HAP-1 (cell line): ENCODE measurements at places on chromosomes 2 and 18.

GRCh38 chr2:39437522-39438296 lies 624 bp upstream of the MAP4K3 start:
- DNase-seq, result peak; percentile 71

GRCh38 chr2:198456418-198456817 lies 652.0 kb downstream of the PLCL1 start:
- no peak for DNase-seq

DNA sequence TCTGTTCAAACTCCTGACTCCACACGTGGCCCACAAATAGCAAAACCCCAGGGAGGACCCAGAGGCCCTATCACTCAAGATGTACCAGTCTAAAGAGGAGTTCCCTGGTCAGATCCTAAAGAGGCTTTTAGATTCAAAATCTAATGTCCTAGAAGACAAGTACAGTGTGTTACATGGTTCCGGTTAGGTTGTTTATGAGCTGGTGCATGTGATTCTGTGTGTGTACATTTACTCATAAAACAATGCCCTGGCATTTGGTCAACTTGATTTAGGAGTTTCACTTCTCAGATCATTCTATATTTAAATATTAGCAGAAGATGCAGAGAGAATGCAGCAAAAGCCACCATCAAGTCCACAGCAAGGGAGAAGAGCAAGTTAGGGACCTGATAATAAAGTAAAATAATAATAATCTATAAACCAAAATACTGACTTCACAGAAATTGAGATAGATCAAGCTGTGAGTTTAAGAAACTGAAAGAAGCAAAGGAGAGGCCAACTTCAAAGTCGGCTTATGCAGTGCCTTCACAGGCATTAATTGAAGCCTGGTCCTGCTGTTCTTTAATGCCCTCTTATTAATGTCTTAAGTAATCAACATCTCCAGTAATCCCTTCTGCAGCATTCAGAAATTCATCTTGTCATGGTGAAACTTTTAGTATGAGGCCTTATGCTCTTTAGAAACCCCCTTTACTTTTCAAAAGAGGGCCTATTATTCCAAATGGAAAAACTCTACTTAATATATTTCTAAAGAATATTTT lies 4.2 kb upstream of the AP1S3 start:
- DNase-seq, result no peak

DNA sequence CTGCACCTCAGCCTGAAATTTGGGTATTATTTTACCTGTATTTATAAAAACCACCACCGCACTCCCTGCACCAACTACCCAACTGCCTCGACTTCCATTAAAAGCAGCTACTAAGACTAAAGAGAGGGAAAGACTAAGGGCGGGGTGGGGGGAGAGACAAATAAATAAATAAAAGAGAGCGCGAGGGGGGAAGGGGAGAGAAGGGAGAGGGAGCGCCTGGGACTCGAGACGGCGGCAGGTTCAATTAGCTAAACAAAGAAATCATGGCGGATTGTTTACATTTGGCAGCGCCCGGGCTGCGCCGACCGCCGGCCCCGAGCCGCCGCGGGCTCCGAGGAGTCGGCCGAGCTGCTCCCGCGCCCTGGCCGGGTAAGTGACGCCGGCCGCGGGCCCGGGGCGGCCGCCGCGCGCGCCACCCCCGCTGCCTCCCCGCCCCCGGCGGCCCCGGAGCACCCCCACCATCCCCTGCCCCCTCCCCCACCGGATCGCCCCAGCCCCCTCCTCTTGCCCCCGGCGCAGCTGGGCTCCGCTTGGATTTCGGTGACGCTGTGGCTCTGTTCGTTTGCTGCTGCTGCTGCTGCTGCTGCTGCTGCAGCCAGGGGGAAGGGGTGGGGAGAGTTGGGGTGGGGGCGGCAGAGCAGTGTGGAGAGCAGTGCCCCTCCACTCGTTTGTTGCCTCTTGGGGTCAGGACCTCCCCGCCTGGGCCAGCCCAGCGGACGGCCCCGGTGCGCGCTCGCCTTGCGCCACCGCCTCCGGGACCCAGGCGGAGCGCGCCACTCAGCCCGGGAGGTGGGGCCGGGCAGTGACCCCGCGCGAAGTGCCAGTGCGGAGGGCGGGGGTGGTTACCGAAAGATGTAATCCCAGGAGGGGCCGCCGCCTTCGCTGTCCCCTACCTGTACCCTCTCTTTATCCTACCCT lies 187.2 kb upstream of the FANCL start:
- peak; percentile 58 for DNase-seq

DNA sequence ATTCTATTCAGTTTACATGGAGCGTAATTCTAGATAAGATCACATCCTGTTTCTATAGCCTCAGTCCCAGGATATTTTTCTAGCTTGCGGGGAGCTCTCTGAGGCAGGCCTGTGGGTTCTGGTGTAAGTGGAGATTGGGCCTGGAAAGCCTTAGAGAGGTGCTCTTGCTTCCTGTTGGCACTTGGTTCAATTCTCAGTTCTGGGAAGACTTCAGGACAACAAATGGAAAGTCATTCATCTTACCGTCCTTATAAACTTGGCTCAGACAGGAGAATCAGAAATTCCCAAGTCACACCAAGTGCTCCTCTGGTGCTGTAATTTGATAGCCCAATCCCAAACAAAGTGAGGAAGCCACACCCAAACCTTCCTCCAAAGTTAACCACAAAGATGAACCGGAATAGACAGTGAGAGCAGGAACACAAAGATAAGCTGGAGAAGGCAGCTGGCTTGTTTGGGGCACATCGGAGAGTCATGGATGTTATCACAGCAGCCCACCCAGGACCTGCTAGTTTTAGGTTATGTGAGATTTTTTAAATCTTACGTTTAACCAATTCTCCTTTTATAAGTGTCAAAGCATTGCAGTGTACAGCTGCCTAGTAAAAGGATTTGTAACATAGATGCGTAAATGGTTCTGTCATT lies 144.3 kb upstream of the MAP3K20 start:
- peak; percentile 75 for DNase-seq

DNA sequence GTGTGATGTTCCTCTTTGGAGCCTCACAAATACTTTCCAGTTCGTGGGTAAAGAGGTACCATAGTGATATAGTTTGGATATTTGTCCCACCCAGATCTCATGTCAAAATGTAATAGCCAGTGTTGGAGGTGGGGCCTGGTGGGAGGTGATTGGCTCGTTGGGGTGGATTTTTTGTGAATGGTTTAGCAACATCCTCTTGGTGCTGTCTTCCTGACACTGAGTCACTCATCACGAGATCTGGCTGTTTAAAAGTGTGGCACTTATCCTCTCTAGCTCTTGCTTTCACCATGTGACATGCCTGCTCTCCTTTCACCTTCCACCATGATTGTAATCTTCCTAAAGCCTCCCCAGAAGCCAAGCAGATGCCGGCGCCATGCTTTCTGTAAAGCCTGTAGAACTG lies 3.0 kb upstream of the CCDC93 start:
- no peak for DNase-seq

GRCh38 chr2:153028626-153029025 lies 310.2 kb downstream of the ARL6IP6 start:
- no peak for DNase-seq

- DNase-seq, result no peak
Observed at GRCh38 chr2:120251078-120251477, 1.6 kb upstream of the RALB start.

DNA sequence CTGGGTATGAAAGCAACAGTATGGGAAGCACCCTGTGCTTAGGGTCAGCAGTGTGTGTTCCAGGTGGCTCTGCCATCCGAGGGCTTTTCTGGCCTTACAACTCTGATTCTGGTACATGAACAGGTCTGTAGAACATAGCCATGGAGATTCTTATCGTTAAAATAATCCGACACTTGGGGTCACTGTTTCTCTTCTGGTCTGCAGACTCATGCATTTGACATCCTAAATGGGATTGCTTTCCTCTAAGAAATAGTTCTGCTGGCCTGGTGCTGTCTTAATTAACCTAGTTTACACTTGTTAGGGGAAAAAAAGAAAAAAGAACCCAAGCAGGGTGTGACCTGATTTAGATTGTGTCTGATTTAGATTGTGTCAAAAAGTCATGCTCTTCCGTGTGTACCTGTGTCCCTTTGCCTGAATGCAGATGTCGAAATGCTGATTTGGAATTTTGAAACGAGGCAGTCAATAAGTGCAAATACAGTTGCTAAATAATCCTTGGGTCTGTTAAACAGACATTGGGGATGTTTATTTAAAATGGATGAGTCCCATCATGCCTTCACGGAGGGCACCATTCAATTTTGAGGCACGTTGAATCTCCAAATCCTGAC lies 59.6 kb downstream of the TRPM8 start:
- peak; percentile 11 for DNase-seq

DNA sequence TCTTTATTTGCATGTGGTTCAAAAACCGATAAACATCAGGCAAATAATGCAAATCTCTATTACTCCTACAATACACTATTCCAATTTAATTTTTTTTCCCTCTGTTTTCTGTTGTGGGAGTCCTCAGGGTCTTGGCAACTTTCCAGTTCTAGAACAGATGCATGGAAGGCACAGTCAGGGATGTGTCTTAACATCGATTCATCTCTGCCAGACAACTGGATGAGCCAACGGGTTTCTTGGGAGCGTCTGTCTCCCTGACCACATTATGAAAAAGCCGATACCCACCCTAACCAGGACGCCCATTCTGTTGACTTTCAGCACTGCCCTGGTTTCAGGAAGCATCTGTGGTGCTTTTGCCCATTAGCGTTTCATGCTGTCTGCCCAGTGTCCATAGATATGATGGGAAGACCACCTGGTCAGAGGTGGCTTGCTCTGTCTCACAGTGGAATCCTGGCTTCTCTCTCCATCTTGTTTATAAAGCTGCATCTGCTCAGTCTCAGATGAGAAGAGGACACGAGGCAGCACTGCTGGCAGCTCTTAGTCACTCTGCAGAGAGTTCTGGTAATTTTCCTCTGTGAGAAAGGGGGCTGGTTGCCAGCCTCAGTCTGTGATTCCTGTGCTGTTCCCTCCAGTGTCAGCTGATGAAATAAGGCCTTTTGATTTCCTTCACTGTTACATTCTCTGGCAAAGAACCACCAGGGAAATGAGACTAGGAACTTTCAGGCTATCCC lies 57.9 kb upstream of the KCNE4 start:
- no peak for DNase-seq

- no peak for DNase-seq
Observed at GRCh38 chr18:48853588-48853987, 97.2 kb downstream of the SMAD7 start.

GRCh38 chr2:53519918-53520841 lies 247.4 kb upstream of the CHAC2 start:
- DNase-seq, result peak; percentile 37

DNA sequence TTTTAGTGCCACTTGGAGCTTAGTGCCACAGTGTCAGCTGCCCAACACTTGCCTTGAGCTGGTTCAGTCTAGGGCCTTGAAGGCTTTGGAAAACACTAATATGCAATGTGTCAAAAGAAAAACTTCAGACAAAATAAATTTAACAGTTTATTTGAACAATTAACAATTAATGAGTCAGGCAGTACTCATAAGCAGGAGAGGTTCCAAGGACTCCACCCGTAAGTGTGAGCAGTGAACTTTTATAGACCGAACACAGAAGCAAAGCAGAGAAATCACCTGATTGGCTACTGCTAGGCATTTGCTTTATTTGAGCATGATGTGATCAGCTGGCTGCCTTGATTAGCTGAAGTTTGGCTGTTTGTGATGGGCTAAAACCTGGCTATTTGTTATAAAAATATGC lies 49.5 kb upstream of the TBC1D8 start:
- no peak for DNase-seq

DNA sequence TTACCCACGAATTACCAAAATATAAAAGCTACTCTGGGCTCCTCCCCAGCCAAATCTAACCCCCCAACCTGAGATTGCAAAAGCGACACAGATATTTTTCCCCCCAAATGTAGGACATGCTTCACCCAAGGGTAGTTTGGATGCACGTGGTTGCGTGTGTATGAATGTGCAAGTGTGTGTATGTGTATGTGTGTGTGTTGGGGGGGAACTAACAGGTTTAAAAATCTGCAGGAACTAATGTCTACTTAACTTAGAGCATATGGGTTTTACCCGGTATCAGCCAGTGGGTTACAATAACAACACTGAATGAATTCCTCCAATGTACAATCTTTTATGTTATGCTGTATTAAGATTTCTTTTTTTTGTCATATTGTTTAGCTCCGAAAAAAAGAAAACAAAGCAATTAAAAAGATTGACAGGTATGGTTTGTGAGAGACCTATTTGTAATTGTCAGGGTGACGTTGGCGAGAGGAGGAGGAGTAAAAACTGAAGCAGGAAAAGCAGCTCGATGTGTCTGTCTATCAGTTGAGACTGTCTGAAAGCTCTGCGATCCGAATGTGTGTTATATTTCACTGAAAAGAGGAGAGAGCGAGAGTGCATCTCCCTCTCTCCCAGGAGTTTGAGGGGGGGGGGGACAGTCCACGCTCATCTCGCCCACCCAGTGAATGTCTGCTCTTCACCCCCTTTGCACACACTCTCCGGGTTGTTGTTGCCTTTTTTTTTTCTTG lies at the start of gene TSHZ1:
Gene TSHZ1, plus strand, starts transcription at position 524 of the 728 bp plus-strand sequence. CDS start 1,080 bp downstream, outside the sequence.
- peak; percentile 75 for DNase-seq

- no peak for DNase-seq
Observed at GRCh38 chr2:66477135-66477842, 42.4 kb downstream of the MEIS1 start.

- DNase-seq, result peak; percentile 63
Observed at GRCh38 chr2:55048508-55049042, 1.7 kb downstream of the RTN4 start.

- DNase-seq, result no peak
Observed at GRCh38 chr2:178286636-178287035, 92.3 kb downstream of the OSBPL6 start.

- DNase-seq, result no peak
Observed at GRCh38 chr2:16134436-16135165, 194.3 kb downstream of the MYCN start.

DNA sequence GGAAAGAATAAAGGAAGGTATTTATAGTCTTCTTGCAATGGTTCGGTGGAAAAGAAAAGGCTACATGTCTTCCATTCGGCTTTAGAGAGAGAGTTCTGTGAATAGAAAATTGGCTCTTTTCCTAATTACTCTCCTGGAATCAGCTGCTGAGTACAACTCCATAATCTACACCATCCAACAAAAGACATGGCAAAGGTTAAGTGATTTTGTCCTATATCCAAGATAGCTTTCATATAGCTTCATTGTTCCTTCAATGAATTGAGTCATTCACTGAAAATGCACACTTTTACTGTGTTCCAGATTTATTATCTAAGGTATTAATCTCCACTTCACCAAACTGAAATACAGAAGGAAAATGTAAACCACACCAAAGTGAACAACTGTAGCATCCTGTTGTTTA lies 514.5 kb downstream of the LRRTM4 start:
- peak; percentile 51 for DNase-seq

GRCh38 chr2:47232738-47233415 lies 77.8 kb upstream of the STPG4 start:
- DNase-seq, result no peak
